ENCODE measurements at places on chromosomes 5 and 9.

DNA sequence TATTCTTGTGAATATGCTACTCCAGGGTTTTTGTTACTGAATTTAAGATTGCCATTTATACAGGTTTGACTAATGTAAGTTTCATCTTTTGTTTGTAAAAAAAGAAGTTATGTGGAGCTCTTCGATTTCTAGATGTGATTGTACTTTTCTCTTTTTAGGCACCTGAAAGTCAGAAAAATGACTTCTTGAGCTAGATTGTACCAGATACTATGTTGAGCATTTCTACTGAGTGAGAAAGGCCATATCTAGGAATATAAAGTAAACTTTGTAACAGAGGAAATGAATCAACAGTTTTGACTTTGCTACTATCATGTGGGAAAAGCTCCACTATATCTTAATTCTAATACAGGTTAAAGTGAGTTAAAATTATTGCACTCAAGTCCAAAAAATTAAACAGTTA lies 25.1 kb downstream of the SMC5 start:
- DNase-seq: no peak

DNA sequence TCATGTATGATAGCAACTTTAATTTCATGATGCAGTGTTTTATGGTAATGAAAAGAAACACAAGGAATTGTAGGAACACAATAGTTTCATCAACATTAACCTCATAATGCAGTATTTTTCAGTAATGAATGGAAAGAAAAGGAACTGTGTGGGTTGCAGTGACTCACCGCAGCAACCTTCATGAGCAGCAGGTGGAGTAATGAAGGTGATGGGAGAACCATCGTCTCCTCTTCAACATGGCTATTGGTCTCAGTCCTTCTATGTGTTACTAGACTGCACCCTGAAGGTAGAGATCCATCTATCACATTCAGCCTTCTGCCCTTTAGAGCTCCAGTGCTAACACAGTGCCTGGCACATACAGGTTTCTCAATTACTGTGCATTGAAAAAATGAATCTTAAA lies 58.0 kb downstream of the TMEM215 start:
- DNase-seq: no peak

GRCh38 chr5:43190755-43191603 lies 1.0 kb upstream of the NIM1K start:
- no peak for DNase-seq

GRCh38 chr5:93681432-93681831 lies 60.0 kb downstream of the POU5F2 start:
- DNase-seq: no peak

GRCh38 chr5:76787237-76787636 lies 31.6 kb upstream of the F2RL1 start:
- DNase-seq: no peak

DNA sequence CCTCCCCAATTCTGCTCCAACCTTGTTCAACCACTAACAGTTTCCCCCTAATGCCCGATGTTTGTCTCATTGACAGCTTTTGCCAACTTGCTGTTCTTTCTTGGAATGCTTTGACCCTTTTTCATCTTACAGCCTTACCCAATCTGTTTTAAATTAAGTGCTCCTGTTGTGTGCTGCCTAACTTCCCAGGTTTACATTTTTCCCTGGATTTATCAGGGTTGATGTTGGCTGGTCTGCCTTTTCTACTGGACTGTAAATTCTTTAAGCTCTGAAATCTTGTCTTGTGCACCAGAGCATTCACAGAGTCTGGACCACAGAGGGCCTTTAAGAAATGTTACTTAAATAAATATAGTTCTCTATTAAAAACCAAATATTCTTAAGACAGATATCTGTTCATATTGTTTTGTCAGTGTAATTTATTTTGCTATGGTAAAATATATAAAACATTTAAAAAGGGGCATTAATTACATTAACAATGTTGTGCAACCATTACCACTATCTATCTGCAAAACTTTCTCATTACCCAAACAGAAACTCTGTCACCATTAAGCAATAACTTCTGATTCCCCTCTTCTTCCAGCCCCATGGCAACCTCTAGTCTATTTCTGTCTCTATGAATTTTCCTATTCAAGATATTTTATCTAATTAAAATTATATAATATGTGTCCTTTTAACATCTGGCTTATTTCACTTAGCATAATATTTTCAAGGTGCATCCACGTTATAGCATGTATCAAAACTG lies 73.0 kb downstream of the OSTF1 start:
- no peak for DNase-seq

GRCh38 chr5:172931001-172931536 lies 28.2 kb upstream of the RPL26L1 start:
- DNase-seq: no peak

DNA sequence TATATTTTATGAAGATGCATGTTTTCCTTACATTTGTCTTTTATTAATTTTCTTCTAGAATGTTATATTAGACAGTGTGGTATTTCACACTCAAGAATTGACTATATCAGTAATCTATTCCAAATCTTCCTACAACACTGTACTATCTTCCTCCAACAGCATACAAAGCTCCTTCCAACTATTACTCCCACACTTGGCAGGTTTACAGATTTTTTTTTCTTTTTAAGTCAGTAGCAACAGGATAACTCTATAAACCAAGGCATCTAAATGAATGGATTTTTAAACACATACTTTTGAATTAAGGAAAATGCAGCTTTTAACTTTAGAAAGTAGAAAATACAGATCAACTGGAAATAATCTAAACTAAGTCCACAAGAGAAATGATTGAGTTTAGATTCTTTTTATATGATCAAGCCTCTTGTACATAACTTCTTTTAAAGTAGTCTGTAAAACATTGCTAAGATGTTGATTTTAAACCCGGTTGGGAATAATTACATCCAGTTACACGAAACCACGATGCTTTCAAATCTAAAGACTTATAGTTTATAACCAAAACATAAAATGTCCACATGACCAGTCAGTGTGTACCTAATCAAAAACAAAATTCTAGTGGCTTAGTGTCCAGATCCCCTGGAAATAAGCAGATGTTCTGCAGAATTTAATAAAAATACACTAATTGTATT lies 281.6 kb downstream of the ADAMTS6 start:
- DNase-seq: no peak

DNA sequence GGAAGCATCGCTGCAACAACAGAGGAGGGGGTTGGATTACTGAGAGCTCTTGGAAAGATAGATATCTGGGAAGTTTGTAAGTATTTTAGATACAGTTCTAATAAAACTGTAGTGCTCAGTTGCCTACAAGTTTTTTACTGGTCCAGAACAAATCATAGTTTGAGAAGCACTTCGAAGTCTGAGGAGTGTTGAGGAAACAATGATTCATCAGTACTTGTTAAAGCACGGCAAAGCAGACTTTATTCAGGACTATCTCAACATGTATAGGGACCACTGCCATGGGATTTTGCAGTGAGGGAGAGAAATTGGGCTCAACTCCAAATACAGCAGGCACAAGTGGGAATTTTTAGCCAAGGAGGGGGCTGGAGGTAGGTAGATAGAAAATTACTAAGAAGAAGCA lies 25.3 kb upstream of the RECK start:
- no peak for DNase-seq

DNA sequence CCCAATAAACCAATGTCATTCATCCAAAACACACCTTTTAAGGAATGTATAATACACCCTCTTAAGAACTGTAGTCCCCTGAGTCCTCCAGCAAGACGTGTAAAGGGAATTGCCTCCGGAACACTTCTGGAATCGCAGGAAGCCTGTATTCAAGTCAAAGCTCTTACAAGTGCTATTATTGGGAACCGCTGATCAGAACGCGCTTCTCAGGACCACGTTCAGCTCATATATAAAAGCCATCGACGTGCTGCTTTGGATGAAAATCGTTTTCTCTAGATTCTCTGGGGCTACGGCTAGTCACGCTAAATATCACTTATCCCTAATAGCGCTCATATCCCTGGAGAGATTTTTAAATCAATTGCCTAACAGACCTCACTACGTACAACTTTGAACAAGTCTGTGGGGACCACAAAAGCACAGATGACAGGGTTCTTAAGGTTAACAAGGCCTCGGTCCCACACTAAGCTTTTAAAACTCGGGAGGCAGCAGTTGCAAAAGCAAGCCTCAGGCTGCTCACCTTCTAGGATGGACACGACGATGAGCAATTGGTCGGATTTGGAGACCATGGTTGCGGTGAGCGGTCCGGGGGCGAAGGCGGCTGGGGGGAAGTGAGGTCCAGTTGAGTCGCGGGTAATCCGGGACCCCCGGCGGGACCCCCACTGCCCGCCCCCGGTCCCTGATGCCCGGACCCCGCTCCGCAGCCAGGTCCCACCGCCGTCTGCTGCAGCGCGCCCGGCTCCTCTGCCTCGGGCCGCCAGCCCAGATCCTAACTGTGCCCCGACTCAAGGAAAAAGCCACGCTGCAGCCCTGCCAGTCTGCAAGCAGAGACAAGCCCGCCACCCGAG lies 548 bp downstream of the CEP120 start:
- DNase-seq: no peak

- DNase-seq: no peak
Measured at GRCh38 chr9:124812441-124812876, 35.5 kb downstream of the OLFML2A start.

GRCh38 chr9:123608104-123608503 lies 252.1 kb downstream of the CRB2 start:
- DNase-seq: no peak

- no peak for DNase-seq
Measured at GRCh38 chr5:30142432-30142831, 1051.1 kb upstream of the CDH6 start.

DNA sequence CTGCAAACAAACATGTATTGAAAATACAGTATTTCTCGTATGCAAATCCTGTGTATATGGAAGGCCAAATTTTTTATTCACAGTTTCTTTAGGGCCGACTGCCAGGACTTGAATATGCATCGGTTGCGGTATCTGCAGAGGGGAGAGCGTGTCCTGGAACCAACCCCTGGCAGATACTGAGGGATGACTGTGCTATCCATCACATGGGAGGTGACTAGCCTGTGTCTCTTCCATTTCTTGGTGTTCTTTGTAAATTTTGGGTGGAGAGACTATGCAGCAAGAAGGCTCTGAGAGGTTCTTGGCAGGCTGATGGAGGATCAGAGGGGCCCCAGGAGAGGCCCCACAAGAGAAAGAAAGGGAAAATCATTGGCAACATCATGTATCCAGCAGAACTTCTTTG lies 384.3 kb downstream of the YTHDC2 start:
- DNase-seq: no peak

DNA sequence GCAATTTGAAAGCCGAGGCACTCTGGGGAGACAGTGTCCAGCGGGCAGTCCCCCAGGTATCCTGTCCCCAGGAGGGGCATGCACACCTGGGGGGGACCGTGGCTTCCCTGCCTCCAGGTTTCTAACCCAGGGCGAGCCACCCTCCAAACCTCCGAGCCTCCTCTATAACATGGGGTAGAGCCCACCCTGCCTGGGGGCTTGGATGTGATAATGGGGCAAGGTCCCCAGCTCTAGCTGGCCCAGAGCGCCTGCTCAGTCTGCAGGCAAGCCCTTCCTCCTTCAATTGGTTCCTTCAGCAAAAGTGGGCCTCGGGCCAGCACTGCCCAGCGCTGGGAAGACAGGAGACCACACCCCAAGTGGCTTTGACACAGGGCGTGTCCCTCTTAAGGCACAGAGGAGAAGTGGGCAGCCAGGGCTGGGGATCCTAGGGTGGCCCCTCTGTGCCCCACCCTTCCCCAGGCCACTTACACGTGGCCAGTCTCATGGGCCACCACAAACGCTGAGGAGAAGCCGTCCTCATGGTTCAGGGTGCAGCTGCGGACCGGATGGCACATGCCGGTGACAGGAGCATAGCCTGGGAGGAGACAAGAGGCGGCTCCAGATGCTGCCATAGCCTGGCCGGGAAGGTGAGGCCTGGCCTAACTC lies 94.3 kb downstream of the ZNF354C start:
- DNase-seq: no peak

GRCh38 chr5:179373101-179373934 lies 28.1 kb upstream of the ADAMTS2 start:
- DNase-seq: no peak

- DNase-seq: no peak
Measured at GRCh38 chr5:14977058-14977685, 105.6 kb upstream of the ANKH start.

- no peak for DNase-seq
Measured at GRCh38 chr5:108345541-108346171, 36.2 kb downstream of the FBXL17 start.

- DNase-seq: no peak
Measured at GRCh38 chr5:95398989-95399388, 7.8 kb downstream of the FAM81B start.

Measured in activated naive CD4-positive, alpha-beta T cell treated with Interleukin-2 at 50 U/mL for 16 hours (primary cell).